Type B pancreatic cell (in vitro differentiated cells): ENCODE measurements at places on chromosomes 11 and 22. TPM values are rescaled to one million over a fixed set of nuclear protein-coding genes. Genes with fewer than 3 reads are reported as not detected.

GRCh38 chr22:44458044-44459020 is 39.7 kb downstream of the RTL6 start:
- no peak overlapping the region for H3K4me3 ChIP-seq
- no peaks in the 10 kb centered on the region for H3K4me1 ChIP-seq
- peaks cover 3% of the 10 kb centered on the region for H3K27me3 ChIP-seq
- DNase-seq, result no peak

DNA sequence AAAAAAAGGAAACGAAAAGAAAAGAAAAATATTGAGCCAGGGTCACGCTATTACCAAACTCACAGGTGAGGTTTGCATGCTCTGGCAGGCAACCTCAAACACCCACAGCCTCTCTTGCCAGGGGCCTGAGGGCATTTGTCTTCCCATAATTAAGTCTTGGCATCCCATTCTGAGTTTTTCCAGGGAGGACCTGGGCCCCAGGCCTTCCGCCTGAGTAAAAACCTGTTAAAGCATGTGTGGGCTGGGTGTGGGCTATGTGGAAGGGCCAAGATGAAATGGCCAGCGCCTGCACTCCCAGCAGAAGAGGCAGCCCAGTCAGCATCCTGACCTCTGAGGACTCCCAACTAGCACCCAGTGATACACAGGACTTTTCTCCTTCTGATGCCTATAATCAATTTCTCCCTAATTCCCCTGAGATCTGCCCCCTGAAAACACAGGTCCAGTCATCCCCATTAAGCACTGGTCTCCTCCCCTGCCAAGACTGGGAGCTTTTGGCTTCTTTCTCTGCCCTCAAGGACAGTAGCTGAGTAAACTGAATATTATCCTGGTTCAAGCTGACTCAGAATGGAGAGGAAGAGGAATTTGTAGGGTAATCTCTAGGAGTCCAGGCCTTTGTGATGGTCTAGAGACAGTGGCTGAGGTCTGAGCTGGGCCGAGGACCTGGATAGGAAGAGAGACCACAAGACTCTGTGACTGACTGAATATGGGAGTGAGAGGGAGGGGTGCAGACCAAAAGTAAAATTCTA is 35.6 kb upstream of the ACER3 start:
- no peak overlapping the region for H3K4me3 ChIP-seq
- DNase-seq, result peak; percentile 39
- no peaks in the 10 kb centered on the region for H3K36me3 ChIP-seq
- H3K4me1 ChIP-seq, result peaks cover 11% of the 10 kb centered on the region

Gene SSTR3
- total RNA-seq, result 2.4 and 3.4 TPM in 2 replicates

Gene CWF19L2
- 11.7 and 13.4 TPM in 2 replicates for total RNA-seq

Gene OR2D2
- total RNA-seq, result 0.27 TPM in 1 of 2 replicates, not detected in the other
